Neuronal stem cell (in vitro differentiated cells): ENCODE measurements at places on chromosomes 2 and 18.

DNA sequence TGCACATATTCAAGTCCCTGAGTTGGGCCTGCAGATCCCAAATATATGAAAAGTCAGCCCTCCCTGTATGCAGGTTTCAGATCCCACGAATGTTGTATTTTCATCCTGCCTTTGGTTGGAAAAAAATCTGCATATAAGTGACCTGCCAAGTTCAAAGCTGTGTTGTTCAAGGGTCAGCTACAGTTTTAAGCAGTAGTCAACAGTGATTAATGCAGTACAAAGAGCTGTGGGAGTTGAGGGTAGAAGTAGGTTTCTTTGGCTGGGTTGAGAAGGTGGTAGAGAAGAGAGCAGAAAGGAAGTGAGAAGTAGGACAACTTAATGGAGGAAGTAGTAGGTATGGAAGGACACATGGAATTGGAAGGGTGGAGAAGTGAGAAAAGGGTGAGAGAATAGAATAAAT, 127.9 kb downstream of the ANKRD44 start:
- no peak for DNase-seq

GRCh38 chr2:53202063-53202462, 565.5 kb upstream of the CHAC2 start:
- DNase-seq: no peak

- no peak for DNase-seq
Observed at GRCh38 chr2:227436436-227437174, 35.4 kb upstream of the AGFG1 start.

- no peak for DNase-seq
Observed at GRCh38 chr2:239266779-239267287, 134.0 kb downstream of the HDAC4 start.

- DNase-seq: no peak
Observed at GRCh38 chr18:22182884-22183697, 13.7 kb downstream of the GATA6 start.

GRCh38 chr2:32633040-32633439, 5.2 kb downstream of the TTC27 start:
- DNase-seq: no peak

- no peak for DNase-seq
Observed at GRCh38 chr2:118050974-118051373, 37.1 kb upstream of the CCDC93 start.

DNA sequence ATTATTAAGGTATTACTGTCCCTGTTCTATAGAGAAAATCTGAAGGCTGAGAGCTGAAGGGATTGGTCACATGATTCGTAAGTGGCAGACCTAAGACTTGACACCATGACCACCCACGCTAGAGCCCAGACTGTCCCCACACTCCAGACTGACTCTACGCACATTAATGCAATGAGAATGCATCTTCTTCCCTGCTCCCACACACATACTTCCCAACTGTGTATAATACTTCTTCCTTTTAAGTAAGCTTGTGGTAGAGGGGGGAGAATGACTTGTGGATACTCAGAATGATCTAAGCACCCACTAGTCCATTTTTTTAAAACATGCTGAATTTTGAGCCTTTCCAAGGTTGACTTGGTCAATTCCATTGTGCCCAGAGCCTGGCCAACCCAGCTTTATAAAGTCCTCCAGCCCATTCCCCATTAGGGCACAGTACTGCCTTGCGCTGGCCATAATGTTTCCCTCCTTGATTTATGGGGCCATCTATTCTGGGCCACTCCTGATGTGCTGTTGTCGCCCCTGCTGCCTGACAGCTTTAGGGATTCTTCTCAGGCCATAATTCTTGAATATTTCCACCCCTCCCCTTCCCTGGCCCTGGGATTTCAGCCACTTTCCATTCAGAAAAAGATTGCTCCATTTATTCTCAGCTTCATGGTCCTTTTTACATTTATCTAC, 28.7 kb downstream of the ALK start:
- no peak for DNase-seq

- DNase-seq: no peak
Observed at GRCh38 chr2:2269426-2269825, 61.6 kb downstream of the MYT1L start.

GRCh38 chr2:70826696-70827350, 6.4 kb upstream of the CLEC4F start:
- DNase-seq: no peak

GRCh38 chr2:230711224-230711623, 1.4 kb upstream of the CAB39 start:
- DNase-seq: no peak

DNA sequence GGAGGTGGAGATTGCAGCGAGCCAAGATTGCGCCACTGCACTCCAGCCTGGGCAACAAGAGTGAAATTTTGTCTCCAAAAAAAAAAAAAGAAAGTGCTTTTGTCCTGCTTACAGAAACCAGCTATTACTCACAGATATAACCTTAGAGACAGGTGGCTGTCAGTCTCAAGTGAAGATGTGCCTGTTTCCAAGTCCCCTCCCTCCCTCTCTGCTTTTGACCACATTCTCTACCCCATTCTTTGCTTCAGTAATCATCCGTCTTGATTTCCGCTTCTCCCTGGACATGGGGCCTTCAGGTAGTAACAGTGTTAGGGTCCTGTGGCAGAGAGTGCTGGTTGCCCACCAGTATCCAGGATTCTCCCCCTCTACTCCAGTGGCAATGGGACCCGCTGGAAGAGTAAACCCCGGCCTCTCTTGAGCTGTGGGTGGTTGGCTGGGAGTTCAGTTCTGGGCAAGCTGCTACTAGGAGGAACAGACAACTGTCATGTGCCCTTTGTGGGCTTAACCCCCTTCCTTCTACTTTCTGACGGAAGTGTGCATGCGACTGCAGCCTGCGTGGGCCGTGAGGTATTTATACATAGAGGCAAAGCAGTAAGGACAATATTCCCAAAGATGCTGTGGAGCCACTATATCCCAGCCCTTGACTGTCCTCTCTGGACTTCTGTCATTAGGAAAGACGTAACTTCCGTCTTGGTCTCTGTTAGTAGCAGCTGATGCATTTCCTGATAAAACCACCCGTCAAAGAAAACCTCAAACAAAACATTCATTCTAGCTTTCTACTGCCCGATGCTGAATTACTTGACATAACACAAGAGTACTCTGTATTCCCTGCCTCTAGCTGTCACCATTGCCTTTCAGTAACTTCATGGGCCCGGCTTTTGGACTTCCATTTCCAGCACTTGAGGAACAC, 17.8 kb downstream of the PDCL3 start:
- no peak for DNase-seq

GRCh38 chr2:134127496-134127895, 126.4 kb upstream of the MGAT5 start:
- DNase-seq: no peak

- DNase-seq: no peak
Observed at GRCh38 chr2:231068525-231069222, 12.0 kb downstream of the PSMD1 start.

GRCh38 chr2:170237572-170238120, 59.7 kb downstream of the MYO3B start:
- DNase-seq: no peak

DNA sequence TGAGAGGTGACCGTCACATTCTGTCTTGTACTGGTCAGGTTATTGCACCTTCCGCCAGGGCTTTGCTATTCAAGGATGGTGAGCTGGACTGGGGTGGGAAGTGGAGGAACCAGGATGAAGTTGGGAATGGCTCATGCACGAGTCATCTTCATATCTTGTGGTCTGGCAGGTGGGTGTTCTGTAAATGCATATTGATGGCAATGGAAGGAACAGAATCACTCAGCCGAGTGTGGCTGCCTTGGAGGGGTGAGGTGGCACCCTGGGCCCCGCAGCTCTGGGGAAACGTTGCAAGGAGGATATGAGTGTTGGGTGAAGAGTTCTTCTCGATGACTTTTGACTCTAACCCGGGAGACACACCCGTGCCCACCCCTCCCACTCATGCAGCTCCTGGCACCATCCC, 1.2 kb downstream of the NEU2 start:
- DNase-seq: no peak

- no peak for DNase-seq
Observed at GRCh38 chr18:61973273-61974115, 80.7 kb upstream of the RNF152 start.

- DNase-seq: peak; percentile 43
Observed at GRCh38 chr2:78978340-78978739, 47.2 kb upstream of the REG3G start.

- DNase-seq: no peak
Observed at GRCh38 chr2:227608561-227609338, 5.9 kb downstream of the SCYGR3 start.

GRCh38 chr18:40938615-40939014, 1016.4 kb upstream of the PIK3C3 start:
- no peak for DNase-seq

DNA sequence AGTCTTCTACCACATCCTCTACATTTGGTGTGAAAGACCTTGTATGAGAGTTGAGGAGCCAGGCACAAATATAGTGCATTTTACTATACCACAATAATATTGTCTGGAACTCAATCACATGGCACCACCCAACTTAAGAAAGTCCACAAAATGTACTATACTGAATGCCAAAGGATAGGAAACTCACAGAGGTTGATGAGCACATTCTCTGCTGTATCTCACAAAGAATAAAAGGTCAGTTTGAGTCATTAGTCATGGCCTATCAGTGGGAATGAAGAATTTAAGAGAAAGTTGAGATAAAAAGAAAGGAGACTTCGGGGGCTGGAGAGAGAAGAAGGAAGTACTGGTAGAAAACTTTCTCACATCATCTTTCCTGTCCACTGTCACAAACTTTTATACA, 134.3 kb downstream of the RDH14 start:
- DNase-seq: no peak

DNA sequence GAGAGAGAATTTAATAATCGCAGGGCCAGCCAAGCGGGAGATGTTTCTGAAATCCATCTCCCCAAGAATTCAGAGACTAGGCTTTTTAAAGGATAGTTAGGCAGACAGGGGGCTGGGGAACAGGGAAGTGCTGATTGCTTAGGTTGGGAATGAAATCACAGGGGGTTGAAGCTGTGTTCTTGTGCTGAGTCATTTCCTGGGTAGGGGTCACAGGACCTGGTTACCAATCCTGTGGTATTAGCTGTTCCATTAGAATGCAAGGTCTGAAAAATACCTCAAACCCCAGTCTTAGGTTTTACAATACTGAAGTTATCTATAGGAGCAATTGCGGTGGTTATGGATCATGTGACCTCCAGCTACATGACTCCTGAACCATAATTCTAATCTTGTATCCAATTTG, 4.6 kb downstream of the SP140 start:
- DNase-seq: no peak

DNA sequence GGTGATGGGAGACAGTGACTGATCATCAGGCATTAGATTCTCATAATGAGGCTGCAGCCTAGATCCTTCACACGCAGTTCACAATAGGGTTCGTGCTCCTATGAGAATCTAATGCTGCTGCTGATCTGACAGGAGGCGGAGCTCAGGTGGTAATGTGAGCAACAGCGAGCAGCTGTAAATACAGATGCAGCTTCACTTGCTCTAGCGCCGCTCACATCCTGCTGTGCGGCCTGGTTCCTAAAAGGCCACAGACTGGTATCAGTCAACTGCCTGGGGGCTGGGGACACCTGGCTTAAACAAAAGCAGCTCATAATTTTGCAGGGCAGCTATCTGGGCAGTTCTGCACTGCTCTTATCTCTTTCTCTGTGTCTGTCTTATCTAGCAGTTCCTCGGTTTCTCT, 20.4 kb upstream of the CD226 start:
- no peak for DNase-seq

GRCh38 chr18:62284637-62285036, 40.5 kb upstream of the TNFRSF11A start:
- DNase-seq: no peak

GRCh38 chr18:8938817-8939216, 163.7 kb upstream of the NDUFV2 start:
- no peak for DNase-seq

DNA sequence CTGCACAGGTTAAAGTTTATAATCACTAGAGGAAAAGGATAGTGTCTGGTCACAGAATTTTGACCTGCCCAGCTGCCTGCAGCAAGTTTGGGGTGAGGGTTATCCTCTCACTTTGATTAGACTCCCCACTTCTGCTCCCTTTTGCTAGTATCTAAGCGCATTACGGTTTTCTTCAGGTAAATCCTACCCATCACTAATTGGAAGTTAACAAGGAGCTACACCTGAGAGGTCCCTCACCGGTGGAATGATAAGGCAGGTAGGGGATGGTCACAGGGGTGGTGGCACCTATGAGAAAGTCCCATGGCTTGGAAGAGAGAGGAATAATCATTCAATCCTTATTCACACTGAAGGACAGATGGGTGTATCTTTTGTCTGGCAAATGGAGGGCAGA, 7.6 kb downstream of the BCL2 start:
- DNase-seq: no peak

DNA sequence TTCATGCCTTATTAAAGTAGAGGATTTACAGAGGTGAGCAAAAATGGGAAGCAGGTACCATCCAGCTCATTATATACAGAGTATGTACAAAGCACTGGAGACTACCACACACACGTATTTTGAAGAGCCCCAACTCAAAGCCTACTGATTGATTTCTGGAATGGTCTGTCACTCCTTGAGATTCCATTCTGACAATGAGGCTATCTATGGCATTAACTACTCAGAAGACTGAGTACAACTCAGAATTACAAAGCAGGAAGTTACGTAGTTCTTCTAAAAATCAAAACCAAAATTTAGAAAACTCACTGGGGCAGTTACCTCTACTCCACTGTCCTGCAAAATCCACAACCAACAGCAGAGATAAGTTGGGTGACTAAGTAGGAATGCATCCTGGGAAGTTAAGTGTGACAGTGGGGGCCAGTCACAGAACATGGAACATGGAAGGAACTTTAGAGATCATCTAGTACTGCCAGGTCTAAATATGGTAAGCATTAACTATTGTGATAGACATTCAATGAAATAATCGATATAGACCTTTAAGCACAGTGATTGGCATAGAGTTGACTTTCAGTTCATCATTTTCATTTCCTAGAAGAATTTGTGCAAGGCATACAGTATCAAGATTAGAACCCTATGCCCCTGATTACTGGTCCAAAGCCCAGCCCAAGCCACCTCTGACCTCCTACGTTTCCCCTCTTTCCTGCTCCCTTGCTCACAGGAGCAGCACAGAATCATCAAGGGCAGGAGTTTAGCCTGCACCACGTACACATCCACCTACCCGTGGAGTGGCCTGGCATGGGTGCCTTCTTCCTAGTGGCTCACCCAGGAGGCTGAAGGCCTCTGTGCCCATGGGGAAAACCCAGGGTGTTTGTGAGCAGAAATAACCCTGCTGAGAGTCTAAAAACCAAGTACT, 80.1 kb upstream of the FOSL2 start:
- no peak for DNase-seq

DNA sequence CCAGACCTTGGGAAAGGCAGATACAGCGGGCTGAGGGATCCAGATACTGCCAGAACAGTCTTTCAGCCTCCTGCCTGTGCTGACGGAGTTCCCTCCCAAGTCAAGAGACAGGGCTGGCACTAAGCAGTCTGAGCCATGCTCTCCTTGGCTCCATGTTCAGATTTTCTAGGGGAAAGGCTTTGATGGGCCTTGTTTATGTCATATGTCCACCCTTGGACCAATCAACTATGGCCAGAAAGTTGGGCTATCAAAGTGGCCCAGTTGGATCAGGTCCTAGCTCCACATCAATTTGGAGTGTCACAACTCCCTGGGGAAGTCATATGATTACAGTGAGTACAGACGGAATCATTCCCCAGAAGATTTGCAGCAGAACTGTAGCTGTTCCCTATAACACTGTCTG, 152.0 kb downstream of the GREB1L start:
- no peak for DNase-seq
